ENCODE measurements at places on chromosomes 1 and 21.

DNA sequence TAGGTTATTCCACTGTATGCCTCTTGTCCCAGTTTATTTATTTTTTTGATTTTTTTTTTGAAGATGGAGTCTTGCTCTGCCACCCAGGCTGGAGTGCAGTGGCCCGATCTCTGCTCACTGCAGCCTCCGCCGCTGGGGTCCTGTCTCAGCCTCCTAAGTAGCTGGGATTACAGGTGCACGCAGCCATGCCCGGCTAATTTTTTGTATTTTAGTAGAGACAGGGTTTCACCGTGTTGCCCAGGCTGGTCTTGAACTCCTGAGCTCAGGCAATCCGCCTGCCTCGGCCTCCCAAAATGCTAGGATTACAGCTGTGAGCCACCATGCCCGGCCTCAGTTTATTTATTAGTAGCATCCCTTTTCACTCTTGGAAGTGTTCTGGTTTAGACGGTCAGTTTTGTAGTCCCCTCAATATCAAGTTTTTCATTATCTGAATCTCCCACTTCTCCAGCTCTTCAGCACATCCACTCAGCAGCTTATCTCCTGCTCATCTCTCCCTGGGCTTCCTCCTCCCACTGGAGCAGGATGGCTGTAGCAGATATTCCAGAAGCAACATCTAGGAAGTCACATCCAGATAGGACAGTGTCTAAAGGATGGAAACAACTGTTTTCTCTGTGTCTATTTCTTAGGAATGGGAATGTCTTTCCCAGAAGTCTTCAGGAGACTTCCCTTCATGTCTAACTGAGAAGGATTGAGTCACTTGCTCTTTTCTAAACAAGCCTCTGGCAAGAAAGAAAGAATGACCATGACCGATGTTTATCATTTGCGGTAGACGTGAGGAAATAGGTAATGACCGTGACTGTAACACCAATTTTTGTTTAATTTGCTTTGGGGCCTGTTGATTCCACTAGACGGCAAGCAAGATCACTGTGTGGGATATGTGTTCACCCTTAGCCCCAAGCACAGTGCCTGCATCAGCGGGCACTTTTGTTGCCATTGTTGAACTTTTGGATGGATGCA is 14.4 kb downstream of the CCDC190 start:
- no peak for DNase-seq

DNA sequence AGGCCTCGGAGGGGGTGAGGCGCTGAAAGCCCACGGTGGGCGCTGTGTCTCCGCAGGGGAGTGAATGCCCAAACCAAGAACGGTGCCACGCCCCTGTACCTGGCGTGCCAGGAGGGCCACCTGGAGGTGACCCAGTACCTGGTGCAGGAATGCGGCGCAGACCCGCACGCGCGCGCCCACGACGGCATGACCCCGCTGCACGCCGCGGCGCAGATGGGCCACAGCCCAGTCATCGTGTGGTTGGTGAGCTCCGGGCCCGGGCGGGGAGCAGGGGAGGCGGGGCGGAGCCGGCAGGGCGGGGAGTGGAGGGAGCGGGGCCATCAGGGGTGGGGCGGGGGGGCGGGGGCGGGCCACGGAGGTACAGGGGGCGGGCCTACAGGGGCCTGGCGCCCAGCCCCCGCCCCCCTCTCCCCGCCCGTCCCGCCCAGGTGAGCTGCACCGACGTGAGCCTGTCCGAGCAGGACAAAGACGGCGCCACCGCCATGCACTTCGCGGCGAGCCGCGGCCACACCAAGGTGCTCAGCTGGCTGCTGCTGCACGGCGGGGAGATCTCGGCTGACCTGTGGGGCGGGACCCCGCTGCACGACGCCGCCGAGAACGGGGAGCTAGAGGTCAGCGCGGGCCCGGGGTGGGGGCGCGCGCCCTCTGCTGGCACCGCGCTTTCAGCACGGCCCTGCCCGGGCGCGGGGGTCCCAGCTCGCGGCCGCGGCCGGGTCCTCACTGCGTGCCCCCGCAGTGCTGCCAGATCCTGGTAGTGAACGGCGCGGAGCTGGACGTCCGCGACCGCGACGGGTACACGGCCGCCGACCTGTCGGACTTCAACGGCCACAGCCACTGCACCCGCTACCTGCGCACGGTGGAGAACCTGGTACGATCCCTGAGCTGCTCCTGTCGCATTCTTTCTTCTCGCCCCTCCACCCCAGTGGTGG is 15.9 kb downstream of the ESPN start:
- DNase-seq = peak; percentile 79

DNA sequence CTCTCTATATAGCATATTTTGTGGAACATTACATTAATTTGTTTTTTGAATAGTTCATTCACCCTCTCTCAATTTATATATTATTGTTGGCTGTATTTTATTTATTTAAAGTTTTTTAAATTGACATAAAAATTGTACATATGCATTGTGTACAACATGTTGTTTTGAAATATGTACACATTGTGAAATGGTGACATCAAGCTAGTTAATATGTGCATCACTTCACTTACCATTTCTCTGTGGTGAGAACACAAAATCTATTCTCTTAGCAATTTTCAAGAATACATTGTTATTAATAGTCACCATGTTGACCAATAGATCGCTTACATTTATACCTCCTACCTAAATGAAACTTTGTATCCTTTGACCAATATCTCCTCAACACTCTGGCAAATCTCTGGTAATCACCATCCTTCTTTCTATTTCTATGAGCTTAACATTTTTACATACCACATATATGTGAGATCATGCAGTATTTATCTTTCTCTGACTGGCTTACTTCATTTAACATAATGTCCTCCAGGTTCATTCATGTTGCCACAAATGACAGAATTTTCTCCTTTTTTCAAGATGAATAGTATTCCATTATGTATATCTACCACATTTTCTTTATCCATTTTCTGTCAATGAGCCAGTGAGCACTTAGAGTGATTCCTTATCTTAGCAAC is 180.9 kb upstream of the DEPDC1 start:
- DNase-seq = no peak

DNA sequence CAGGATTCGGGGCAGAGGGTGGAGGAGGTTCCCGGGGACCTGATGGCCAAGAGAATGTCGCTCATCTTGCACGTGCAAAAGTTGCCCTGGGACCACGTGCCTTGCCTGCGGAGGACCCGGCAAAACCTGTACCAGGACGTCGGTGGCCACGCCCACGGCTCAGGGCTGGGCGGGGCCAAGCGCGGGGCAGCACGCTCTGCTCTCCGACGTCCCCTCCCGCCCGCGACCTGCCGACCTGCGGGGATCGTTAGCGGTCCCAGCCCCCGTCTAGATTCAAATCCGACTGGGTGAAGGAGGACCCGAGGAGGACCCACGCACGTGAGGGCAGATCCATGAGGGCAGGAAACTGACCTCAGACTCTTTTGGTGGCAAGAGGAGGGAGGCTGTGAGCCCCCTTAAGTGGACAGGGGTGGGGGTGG is at the start of gene C1orf167:
C1orf167 (plus strand) TSS at position 206 of the 419 bp plus-strand sequence. CDS start 2,208 bp downstream, outside the sequence.
- DNase-seq = peak; percentile 52

- peak; percentile 23 for DNase-seq
Observed at GRCh38 chr1:235127732-235128455, 743 bp downstream of the TOMM20 start.

- no peak for DNase-seq
Observed at GRCh38 chr1:33459691-33460090, 12.8 kb upstream of the ZSCAN20 start.

DNA sequence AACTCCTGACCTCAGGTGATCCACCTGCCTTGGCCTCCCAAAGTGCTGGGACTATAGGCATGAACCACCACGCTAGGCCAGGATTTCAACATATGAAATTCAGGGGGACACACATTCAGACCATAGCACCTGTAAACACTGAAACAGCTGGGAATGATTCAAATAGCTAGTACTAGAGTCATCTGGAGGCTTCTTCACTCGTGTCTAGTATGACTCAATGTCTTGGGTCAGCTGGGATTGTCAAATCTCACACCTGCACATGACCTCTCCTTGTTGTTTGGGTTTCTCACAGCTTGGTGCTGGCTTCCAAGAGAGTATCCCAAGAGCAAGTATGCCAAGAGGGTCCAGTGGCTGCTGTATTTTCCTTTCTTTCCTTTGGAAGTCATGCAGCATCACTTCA is 75.1 kb downstream of the PGM1 start:
- no peak for DNase-seq

DNA sequence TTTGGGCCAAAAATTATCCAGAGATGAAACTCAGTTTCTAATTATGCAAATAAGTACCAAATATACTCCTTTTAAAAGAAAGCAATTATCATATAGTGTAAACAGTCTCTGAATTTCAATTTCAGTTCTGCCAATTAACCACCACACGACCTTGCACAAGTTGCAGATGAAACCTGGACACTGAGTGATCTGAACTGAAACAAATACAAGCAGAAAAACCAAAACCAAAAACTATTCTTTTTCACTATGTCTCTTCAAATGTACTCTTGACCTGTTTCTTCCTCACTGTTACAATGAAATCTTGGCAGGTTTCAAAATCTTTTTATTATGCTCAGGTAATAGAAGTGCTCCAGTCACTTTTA is 79.2 kb downstream of the TYW3 start:
- no peak for DNase-seq

DNA sequence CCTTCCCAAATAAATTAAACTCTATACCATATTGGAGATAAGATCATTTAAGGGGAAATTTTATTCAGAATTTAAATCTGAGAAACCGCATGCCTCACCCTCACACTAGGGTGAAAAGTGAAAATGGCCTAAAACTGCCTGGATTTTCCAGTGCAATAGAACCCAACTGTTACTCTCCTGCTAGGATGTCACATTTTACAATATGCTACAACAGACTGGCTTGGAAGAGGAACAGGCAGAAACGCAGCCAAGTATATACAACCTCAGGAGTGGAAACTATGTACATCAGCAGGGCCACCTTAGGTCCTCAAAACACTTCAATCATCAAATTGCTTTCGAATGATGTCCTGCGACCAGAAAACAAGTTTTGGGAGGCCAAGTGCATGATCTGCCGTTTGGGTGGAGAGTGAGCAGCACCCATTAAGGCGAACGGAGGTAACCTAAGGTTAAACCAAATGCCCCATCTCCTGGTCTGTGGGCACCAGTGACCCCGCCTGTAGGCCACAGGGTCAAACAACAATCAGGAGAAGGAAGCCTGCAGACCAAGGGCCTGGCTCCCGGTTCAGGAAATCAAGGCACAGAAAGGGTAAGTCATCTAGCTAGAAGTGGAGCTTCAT is 4.9 kb downstream of the RCAN1 start:
- no peak for DNase-seq

- no peak for DNase-seq
Observed at GRCh38 chr1:223140611-223141405, 2.2 kb downstream of the TLR5 start.

All from germinal center (tissue), 1 donor.